ENCODE measurements at places on chromosomes 3 and 15. TPM values are rescaled to one million over a fixed set of nuclear protein-coding genes. Genes with fewer than 3 reads are reported as not detected.

- DNase-seq: no peak
Measured at GRCh38 chr3:56887402-56888025, 85.8 kb upstream of the ARHGEF3 start.

ARPP21 gene
- polyA plus RNA-seq: 1.3 TPM

GRCh38 chr3:74500257-74500656 lies 114.2 kb downstream of the CNTN3 start:
- DNase-seq: no peak

CYP1A2 gene
- polyA plus RNA-seq: 0.09 TPM

DNA sequence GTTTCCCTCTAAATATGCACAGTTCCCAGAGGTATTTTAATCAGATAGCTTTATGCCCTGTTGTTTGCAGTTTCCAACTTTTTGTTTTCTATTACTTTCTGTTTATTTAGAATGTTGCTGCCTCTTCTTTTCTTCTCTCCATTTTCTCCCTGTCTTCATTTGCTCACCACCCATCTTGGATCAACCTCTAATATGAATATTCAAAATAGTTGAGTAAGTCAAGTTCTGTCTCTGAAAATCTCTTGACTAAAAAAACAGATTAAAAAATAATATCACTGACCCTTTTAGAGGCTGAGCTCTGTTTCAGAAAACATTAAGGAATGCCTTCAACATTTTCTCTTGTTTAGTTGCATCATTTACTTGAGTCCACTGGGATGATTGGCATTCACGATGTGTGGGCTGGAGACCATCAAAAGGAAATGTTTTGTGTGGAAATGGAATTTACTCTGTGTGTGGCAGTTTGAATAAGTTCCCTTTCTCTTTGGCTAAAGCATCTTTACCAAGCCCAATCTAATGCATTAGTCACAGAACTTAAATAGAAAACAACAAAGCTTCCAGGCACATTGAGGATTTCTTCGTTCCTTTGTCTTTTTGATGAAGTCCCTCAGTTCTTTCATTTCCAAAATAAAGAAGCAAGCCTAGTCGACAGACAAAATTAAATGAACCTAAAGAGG lies 633.9 kb upstream of the TGFBR2 start:
- DNase-seq: no peak

- peak; percentile 74 for DNase-seq
Measured at GRCh38 chr3:126679318-126679751, 24.4 kb upstream of the TXNRD3 start.

BBX gene
- polyA plus RNA-seq: 64.8 TPM

DNA sequence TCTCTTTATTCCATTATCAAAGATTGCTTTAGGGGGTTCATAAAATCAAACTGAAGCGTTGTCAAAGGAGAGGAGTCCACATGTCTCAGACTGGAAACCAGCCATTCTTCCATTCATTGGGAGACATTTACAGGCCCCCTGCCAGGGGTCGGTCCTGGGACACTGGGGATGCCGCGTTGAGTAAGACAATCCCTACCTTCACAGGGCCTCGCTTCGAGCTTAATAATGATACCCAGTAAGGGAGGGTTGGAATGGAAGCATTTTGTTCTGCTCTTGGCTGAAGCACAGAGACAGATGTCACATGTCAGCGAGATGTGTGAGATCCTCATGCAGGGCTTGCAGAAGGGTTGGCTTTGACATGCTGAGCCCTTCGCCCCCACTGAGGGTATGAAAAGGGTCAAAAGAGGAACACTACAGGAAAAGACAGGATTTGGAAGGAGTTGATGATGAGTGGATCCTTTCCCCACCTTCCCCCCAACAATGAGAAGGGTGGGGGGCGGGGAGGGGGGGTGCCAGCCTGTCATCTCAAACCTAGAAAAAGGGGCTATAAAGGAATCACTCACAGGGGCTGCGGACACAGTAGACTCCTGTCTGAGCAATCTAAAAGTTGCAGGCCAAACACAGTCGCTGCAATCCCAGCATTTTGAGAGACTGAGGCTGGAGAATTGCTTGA lies 25.6 kb upstream of the ARL8B start:
- DNase-seq: peak; percentile 42

DNA sequence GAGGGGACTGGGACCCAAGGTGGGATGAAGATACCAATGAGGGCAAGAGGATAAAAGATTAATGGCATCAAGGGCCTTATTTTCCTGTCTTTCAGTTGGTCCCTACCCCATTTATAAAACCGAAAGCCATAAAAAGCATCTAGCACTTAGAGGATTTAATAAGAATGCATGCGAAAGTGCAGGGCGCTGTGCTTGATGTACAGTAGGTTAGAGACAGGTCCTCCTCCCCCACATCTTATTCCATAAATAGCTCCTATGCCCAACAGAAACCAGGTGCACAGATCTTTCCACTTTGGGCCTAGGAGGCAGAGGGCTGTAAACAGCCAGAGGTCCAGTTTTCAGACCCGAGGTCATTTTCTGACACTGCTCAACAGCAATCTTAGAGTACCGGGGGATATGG lies 1.2 kb downstream of the LPCAT4 start:
- no peak for DNase-seq

- DNase-seq: no peak
Measured at GRCh38 chr3:43733459-43734384, 43.0 kb downstream of the ABHD5 start.

- no peak for DNase-seq
Measured at GRCh38 chr15:64560501-64560900, 100.1 kb downstream of the ZNF609 start.

- no peak for DNase-seq
Measured at GRCh38 chr3:145087038-145087437, 1073.9 kb downstream of the PLOD2 start.

DNA sequence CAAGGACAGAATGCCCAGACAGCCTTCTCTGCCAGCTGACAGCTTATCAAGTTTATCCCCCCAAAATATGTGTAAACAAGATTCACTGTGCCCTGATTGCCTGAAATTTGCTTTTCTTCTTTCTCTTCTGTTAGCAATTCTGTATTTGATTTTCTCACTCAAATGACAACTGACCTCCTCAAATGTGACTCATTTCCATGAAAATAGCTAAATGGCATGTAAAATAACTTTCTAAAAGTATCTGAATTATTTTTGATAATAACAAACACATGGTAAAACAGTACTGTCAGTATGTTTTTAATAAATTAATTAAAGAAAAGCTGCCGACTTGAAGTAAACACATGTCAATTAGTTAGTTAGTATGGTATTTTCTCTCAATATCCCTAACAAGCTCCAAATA lies 202.3 kb upstream of the STAC start:
- DNase-seq: no peak

GRCh38 chr3:8503461-8503860 lies 1.8 kb downstream of the LMCD1 start:
- no peak for DNase-seq

DNA sequence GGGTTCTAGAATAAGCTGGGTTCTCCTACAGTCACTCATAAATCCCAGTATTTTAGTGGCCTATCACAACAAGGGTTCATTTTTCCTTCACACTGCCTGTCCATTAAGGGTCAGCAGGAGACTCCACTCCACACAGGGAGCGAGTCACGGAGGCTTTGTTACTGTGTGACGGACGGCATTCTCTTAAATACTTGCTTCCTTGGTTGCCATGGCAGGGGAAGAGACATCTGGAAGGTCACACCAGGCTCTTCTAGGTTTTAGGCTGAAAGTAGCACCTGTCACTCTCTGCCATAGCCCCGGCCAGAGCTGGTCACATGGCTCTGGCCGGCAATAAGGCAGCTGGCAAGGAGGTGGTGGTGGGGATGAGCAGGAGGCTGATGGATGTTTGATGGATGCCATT lies 89.4 kb upstream of the ANKRD34C start:
- no peak for DNase-seq

GRCh38 chr3:76527773-76528172 lies 512.1 kb upstream of the ROBO2 start:
- DNase-seq: no peak

ATP13A5 gene
- not detected for polyA plus RNA-seq

DNA sequence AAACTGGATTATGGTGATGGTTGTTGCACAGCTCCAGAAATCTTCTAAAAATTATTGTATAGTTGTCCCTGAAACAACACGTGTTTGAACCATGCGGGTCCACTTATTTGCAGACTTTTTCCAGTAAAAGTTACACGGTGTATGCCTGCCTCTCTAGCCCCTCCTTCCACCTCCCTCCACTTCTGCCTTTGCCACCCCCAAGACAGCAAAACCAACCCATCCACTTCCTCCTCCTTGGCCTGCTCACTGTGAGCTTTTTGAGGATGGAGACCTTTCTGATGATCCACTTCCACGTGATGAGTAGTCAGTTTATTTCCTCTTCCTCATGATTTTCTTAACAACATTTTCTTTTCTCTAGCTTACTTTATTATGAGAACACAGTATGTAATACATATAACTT lies 5.4 kb downstream of the CYFIP1 start:
- DNase-seq: no peak

CPNE9 gene
- polyA plus RNA-seq: 0.10 TPM

DNA sequence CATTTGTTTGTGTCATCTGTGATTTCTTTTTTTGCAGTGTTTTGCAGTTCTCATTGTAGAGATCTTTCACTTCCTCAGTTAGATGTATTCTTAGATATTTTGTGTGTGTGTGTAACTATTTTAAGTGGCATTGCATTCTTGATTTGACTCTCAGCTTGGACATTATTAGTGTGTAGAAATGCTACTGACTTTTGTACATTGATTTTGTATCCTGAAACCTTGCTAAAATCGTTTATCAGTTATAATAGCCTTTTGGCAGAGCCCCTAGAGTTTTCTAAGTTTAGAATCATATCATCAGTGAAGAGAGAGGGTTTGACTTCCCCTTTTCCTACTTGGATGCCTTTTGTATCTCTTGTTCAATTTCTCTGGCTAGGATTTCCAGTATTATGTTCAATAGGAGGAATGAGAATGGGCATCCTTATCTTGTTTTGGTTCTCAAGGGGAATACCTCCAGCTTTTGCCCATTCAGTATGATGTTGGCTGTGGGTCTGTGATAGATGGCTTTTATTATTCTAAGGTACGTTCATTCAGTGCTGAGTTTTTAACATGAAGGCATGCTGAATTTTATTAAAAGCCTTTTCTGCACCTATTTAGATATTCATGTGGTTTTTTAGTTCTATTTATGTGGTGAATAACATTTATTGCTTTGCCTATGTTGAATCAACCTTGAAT lies 211.7 kb downstream of the MBNL1 start:
- no peak for DNase-seq

DNA sequence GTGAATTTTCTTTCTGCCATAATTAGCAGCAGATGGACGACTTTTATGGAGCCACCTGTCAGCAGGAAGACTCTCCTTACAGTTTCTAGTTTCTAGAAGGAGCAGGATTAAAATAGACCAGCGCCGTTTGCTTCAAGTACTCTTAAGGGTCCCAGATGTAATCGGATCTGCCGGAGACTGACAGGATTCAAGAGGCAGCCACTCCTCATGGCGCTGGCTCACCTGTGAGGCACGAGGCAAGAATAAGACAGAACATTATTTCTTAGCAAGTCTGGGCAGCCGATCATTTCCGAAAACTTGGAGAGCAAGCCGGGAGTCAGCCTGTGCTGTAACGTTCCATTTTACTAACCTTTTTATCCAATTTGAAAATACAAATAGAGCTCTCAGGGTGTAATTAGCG lies 410.4 kb upstream of the RORA start:
- no peak for DNase-seq

DNA sequence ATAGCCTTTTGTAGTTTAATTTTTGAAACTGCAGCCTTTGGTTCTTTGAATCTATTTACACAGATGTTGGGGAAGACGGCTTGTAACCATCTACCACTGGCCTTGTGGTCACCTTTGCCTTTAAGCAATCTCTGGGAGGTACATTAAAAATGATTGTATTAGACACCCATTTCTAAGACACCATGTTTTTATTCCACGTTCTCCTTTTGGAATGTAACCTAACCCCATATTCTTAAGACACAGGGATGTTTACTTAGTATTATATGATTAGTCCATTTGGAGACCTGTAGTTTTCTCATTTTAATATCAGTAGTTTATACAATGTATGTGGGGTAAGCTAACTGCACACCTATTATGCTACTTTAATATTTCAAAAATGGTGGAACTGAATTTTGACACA lies 175.1 kb upstream of the PLSCR5 start:
- DNase-seq: no peak

DISP2 gene
- 0.58 TPM for polyA plus RNA-seq

DBR1 gene
- 22.1 TPM for polyA plus RNA-seq

DNA sequence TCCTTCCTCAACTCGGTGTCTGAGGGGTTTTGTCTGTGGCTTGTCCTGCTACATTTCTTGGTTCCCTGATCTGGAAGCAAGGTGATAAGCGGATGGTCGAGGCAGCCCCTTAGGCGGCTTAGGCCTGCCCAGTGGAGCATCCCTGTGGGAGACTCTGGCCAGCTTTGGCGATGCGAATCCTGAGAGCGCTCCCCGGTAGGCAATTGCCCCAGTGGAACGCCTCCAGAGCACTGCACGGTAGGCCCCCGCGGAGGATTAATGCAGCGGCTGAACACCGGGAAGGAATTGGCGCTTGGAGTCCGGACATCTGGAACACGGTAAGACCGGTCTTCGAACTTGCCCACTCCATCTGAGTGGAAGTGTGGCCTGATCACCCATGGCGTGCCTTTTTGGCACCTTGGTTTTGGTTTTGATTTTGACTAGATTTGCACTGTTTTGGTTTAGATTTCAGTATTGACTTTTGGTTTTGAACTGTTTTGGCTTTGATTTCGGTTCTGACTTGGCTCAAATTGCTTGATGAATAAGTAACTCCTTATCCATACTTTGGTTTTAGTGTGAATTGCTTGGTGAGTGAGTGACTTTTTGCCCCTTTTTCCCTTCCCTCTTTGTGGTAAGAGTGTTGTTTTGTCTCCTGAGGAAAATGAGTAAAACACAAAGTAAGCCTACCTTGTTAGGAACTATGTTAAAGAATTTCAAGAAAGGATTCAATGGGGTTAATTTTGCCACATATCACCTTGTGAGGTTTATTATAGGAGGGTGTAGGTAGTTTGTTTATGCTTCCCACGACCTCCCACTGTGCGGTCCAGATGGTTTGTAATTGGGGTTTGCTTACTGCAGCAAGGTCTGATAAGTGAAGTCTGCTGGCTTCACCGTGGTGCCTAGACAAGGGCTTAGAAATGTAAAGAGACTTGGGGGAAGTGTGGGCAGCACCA lies 27.1 kb upstream of the GPR156 start:
- DNase-seq: no peak

- DNase-seq: no peak
Measured at GRCh38 chr3:96991800-96992365, 177.5 kb downstream of the EPHA6 start.

All from renal pelvis (tissue), 12 donors.